T-helper 22 cell (primary cell): ENCODE measurements at places on chromosomes 5 and 9.

GRCh38 chr5:14101922-14102321 lies 41.2 kb upstream of the TRIO start:
- no peak for DNase-seq

DNA sequence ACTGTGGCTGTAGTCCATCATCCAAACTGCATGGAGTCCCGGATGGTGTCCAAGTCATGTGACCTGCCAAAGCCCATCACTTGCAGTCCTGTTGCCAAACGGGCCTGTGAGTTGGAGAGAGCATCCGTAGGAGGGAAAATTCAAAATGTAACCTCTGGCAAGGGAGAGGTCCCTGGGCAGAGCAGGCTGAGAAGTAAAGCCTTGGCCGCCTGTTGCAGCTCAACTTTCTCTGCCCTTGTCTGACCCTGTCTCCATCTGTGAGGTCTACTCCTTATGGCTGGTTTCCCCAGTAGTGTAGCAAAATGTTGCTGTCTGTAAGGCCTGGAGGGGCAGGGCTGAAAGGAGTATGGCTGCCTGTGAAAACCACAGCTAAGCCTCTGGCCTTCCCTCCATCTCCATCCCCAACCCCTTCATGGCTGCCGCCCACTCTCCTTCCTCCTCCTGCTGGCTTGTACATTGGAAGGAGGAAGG lies 163.5 kb downstream of the SEMA6A start:
- DNase-seq, result no peak

DNA sequence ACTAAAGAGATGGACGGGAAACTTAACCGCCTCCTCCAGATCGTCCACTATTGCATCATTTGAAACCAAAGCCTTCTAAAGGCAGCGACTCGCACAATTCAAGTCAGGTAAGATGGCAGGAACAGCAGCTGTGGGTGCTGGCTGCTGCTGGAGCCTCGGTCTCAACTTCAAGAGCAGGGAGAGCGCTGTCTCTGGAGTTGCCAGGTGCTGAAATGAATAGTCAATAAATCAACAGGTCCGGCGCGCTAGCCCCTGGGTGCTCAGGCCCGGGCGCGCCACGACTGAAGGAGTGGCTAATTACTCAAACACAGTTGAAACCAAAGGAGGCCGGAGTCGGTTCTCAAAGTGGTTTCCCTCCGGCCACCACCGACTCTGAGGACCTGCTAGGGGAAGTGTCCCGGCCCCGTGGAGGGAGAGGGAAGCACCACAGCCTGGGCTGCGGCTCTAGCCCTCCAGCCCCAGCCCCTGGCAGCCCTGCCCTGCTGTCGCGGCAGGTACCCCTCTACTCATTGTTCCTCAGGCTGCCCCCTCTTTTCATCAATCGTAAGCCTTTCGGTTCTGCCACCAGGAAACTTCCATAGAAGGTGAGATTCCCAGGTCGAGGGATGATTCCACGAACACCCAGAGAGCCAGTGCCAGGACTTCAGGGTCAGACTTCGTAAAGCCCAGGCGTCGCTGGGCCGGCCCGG lies 804 bp downstream of the TTC39B start:
- peak; percentile 29 for DNase-seq

DNA sequence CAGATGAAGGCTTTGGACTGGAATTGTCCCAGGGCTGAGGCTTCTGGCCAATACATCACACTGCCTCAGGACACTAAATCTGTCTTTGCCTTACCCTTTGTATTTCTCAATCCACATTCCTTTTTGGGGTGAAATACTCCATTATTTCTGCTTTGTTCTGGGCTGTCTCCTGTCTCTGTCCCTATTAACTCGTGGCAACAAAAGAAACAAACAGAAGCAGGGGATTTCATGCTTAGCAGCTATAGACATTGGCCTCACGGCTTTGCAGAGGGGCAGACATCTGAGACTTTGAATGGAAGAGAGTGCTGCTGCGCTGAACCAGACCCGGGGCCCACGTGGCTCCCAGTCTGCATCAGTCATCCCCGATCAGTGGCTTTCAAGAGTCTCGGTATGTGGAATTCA lies 129.7 kb downstream of the ARL15 start:
- no peak for DNase-seq

DNA sequence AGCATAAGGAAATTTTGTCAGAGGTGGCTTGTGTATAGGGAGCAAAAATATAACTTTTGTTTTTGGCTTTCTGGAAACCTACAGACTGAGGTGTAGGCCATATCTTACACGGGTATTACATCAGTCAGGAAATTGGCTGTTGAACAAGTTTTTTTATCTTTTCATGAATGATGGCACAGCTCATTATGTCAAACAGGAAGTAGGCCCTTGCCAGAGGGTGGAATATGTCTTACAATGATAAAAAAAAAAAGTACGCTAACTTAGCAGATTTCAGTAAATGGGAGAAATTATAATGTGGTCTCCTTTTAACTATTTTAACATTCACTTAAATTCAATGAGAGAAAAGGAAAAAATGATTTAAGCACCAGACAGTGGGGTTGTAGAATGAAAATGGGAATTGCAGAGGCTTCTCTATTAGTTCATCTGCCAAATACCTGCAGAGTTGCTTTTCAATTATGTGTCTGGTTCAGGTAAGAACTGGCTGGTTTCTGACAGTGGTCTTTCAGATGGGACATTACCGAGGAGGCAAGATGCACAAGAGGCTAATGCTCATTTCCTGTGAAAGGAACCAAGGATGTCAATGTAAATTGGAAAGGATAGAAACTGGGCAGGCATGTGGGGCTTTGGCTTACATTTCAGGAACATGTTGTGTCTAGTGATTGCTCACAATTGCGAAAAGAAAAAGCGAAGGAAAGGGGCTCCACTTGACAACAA lies 169.9 kb downstream of the NNT start:
- DNase-seq, result no peak
